ENCODE measurements at places on chromosomes 16 and 17.

DNA sequence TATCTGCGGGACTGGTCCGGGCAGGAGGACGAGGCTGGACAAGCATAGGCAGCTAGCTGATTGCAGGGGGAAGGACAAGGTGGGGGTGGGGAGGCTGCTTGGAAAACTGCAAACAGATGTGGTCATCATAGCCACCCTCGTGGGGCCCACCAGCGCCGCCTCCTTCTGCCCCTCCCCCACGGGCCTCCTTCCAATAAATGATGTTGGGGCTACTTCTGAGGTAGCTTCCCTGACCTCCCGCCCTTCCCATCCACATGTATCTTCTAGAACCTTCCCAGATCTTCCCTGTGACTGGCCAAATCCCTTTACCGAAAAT is 12.3 kb upstream of the CDC42EP4 start:
- DNase-seq: no peak

DNA sequence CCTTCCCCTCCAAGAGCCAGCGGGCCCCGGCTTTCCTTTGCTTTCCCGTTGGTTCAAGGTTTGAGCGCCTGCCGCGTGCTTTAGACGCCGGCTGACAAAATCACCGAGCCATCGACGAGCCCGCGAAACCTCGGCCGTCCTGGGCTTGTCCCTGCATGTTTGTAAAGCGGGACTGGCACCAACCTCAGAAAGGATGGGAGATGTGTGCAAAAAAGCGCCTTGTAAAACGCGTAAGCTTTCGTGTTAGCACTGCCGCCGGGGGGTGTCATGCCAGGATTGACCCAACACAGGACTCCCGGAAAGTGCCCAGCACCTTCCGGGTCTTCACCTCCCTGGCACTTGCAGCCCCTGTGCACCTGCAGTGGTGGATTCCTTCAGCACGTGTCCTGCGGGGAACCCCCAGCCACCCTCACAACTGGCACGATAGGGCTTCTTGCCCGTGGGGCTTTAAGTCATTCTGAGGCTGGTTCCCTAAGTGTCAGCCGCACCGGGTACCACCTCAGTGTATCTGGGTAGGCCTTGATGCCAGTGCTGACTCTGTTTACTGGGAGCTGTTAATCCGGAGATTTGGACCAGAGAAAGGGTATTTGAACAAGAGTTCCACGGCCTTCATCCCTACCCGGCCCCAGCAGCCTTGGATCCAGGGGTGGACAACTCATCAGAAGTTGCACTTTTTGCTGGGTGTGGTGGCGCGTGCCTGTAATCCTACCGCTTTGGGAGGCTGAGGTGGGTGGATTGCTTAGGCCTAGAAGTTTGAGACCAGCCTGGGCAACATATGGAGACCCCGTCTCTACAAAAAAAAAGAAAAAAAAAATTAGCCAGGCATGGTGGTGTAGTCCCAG is 817 bp downstream of the NDUFAF8 start:
- no peak for DNase-seq

- no peak for DNase-seq
Measured at GRCh38 chr17:2712300-2713043, 908 bp upstream of the CLUH start.

- no peak for DNase-seq
Measured at GRCh38 chr16:80899809-80900592, 95.6 kb upstream of the CDYL2 start.

- no peak for DNase-seq
Measured at GRCh38 chr17:65324611-65325342, 187.6 kb downstream of the RGS9 start.

- no peak for DNase-seq
Measured at GRCh38 chr16:31872201-31872600, 1.4 kb upstream of the ZNF267 start.

GRCh38 chr16:77888871-77889270 is 100.5 kb downstream of the VAT1L start:
- DNase-seq: no peak

GRCh38 chr16:84166796-84167695 is 19.8 kb downstream of the TAF1C start:
- DNase-seq: no peak
